NCI-H1092 treated with DMSO at 0.1 percent for 48 hours (cell line): ENCODE measurements at places on chromosomes 7 and 10.

GRCh38 chr7:39967406-39968161, 17.5 kb downstream of the CDK13 start:
- no peak for DNase-seq

- DNase-seq = no peak
Measured at GRCh38 chr10:106996510-106996909, 168.0 kb downstream of the SORCS1 start.

DNA sequence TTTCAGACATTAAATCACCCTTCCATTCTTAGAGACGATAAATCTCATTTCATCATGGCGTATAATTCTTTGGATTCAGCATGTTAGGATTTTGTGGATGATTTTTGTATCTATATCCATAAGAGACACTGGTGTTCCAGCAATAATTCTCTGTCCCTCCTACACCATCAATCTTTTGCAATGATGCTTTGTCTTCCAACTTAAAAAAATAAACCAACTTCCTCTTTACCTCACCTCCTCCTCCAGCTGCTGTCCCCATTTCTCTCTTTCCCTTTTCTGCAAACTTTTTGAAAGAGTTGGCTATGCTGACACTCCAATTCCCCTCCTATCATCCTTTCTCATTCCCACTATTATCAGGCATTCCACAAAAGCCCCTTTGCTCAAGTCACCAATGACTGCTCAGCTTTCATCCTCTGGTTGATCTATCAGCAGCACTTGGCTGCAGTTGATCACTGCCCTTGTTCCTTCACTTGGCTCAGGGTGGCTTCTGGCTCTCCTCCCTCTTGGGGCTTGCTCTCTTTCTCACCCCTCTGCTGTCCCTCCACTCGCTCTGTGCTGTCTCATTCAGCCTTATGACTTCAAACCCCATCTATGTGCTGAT, 130.0 kb downstream of the ARHGAP22 start:
- no peak for DNase-seq

DNA sequence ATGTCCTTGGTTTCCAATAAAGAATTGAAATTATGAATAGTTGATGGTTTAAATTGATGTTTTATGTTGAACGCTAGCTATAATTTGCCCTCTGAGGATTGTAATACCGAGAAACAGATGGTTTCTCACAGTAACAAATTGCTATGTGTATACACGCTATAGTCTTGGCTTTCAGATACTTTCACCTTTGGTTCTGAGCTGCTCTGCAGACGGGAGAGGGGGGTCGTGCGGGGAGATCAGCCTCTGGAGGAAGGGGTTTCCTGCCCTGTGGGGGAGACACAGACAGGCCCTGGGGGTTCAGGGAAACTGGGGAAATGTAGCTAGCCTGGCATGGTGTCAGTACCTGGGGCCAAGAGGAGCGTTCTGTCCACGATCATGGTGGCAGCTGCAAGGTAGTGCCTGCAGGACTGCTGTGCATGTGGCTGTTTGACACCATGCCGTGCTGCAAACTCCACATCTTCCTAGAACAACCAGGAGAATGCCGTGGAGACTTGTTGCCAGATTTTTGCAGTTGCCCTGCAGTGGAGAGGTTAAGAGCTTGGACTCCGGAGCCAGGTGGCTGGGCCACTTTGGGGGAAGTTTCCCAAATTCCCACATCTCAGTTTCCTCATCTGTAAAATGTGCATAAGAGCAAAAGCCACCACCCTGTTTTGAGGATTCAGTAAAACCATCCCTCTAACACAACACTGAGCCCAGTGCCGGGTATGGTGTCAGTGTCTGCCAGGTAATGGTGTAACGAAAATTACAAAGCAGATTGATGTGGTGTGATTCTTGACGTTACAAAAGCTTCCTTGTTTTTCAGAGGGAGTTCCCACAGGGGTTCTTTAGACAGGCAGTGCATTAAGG, 167.9 kb downstream of the CUX1 start:
- DNase-seq = no peak

GRCh38 chr7:44978511-44979366, at the start of gene MYO1G:
MYO1G (minus strand) TSS chr7:44979015; CDS start chr7:44978961, 54 bp downstream.
- DNase-seq = no peak

DNA sequence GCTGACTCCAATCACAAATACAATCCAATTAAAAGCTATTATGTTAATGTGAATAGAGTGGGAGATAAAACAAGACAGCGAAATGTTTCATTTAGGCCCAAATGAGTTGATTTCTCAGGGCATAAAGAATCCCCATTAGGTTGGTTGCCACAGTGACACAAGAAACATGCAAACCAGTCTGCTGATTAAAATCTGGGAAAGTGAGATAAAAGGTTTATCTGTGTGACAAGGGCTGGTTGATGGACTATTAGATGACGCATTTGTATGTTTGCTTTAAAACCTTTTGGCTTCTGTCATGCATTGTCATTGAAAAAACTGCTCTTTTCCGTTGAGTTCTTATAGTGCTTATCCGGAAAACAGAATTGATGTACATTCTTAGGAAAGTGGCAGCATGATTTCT, 658.2 kb downstream of the GATA3 start:
- no peak for DNase-seq

GRCh38 chr10:46518028-46518725, 38.3 kb downstream of the GPRIN2 start:
- no peak for DNase-seq

GRCh38 chr7:63077841-63078240, 920.8 kb upstream of the ZNF722 start:
- no peak for DNase-seq

DNA sequence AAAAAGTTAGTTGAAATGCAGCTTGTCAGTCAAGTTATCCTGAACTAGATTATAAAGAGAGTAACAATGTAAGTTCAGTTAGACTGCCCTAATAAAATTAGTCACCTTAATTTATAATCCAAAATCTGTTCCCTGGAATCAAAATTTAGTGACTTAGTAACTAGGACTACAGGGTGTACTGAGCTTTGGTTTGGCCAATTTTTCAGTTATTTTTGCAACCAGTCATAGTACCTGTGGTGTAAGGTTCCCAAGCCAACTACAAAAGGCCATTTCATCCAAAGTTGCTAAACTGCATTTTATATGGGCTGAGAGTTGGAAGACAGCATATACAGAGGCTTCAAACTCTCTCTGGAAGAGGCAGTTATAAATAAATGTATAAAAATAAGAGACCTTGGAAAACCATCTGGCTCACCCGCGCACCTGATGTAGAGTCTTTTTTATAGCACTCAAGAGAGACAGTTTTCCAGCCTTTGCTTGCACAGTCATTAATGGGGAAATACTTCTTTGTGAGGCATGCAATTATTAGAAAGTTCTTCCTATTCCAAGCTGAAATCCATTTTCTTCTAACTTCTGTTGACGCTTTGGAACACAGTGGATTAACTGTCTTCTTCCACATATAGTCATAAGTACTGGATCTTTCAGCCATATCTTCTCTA, 59.2 kb downstream of the PUS7 start:
- DNase-seq = no peak

DNA sequence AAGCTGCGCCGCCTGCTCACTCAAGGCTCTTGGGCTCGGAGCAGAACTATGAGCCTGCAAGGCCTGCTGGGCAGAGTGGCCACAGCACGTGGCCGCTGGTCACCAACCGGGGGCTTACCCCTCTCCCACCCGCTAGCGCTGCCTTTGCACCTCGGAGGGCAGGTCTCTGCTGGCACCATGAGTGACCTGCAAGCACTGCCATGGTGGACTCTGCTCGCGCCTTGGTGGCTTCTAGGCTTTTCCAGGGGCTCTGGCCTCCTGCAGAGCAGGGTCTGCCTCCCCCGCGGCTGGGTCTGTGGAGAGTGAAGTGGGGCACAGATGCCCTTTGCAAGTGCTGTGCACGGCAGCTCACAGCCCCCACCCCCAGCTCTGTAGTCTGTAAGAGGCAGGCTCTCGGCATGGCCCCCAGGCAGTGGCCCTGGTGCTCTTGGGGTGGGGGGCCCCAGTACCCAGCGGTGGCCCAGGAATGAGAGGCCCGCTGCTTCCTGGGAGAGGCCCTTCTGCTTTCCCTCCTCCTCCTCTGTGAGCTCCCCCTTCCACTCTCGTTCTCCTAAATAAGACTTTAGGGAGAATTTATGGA, 119.6 kb downstream of the INPP5A start:
- no peak for DNase-seq
